ENCODE measurements at places on chromosomes 11 and 22.

DNA sequence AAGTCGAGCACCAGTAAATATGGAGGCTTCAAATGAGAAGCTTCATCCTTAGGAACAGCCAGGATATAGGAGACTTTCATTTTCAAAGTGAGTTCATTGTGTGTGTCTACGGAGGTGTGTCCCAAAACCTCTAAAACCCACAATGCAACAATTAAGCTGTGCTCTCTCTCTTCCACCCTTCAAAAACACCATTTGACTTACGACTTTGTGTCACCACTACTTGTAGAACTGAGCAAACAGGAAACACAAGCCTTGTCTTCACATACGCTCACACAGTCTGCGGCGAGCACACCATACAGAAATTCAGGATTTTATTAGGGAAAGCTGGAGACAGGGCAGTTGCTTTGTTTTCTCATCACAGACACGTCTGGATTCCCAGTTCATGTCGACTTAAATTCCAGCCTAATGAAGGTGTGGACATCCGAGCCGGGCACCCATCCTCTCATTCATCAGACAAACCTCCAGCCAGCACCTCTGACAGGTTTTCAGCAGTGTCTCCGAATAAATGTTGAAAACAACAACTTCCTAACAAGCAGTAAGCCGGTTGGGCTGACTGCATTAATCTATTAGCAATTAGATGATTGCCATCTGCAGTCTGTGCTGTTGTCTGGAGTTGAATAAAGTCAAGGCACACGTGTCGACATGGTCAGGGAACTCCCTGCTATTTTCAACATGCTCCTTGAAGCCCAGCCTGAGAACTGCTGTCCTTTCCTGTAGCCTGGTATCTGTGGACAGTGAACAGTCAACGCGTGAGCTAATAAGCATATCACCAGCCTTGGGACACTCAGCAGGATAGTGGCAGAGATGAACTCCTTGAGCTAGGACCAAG is 1411.1 kb downstream of the BRD1 start:
- no peak for DNase-seq

GRCh38 chr22:38109371-38110001 is 998 bp downstream of the BAIAP2L2 start:
- no peak for DNase-seq

DNA sequence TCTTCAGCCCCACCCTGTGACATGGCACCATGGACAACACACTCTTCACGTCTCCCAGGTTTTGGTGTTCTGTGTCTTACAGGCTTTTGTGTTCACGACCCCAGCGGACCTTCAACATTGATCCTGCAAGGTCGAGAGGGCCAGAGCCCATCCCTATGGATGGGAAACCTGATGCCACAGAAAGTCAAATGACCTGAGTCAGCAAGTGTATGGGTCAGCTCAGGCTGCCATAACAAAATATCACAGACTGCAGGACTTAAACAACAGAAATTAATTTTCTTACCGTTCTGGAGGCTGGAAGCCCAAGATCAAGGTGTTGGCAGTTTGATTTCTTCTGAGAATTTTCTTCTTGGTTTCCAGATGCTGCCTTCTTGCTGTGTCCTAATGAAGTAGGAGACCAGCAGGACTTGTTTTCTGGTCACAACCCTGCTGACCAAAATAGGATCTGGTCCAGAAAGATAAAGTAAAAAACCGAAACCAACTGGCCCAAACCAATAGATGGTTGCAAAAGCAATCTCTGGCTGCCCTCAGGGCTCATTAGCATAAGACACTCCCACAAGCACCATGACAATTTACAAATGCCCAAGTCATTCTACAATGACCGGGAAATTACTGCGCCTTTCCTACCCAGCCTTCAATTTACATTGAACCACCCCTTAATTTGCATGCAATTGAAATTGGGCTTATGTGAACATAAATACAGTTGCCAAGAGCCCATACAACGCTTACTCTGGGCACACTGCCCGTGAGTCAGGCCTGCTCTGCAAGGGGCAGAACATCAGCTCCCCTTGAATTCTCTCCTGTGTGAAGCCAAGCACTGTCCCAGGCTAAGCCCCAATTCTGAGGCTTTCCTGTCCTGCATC is 113.9 kb downstream of the RPS6KA4 start:
- no peak for DNase-seq

DNA sequence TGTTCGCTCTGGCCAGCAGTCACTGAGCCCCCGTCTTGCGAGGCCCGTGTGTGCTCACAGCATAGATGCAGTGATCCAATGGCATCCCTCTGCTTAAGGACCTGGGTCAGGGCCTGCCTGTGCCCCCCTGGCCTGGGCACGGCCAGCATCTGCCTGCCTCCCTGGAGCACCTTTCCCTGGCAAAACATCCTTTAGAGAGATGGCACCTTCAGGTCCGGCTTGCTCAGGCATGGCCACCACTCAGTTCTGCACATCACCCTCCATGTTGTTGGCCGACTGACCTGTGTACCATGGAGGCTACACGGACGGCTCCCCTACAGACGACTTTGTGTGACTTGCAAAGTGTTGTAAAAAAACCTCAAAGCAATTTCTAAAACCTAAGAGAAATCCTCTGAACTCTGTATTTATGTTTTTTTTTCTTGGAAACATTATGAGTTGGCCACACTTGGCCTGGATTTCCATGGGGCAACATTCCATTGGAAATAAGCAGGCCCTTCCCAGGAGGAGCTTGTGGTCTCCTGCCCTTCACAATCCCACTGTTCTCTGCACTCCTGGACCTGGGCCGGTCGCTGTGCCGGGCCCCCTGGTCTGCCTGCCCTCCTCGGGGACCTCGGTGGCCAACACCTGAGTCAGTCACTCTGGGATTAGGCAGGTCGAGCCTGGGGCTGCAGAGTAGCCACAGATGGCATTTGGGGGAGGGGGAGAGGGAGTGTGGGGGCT is 592.4 kb downstream of the TBC1D22A start:
- DNase-seq: no peak

- DNase-seq: no peak
These were observed 15.5 kb upstream of the SHANK2 start for GRCh38 chr11:71267807-71268421.

DNA sequence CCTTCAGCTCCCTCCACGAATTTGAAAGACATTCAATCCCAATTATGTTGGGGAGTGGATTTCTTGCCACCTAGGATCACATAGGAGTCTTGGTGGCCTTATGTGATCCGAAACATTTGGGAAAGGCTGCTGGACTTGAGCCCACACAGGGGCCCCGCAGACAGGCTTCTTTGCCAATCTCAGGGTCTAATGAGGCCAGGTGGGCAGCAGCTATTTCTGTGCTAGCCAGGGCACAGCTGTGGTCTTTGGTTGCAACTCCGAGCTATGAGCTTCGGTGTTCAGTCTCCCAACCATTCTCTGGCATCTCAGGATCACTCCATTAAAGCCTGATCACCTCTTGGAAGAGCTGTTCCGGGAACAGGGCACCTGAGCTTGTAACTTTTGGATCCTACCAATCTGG is 84.4 kb downstream of the TP53I11 start:
- no peak for DNase-seq

DNA sequence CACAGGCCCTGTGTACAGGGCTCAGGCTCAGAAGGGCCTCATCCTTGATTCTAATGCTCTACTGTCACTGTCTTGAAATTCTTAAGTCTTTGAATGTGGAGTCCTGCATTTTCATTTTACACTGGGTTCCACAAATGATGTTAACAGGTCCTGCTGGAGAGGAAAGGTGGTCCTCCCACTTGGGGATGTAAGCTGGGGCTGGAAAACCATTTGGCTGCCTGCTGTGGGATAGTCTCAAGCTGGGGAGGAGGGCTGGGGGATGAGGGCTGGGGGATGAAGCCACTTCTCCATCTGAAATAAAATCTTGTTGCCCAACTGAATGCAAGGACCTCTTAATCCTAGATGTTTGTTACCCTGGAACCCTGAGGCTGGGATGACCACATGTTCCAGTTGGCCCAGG is 423.0 kb downstream of the TENM4 start:
- no peak for DNase-seq

Data from activated CD4-positive, alpha-beta T cell treated with anti-CD3 and anti-CD28 coated beads for 4 hours (primary cell).